ENCODE measurements at places on chromosomes 6 and 20.
A peak's percentile ranks its signal among the peaks of the same experiment; 100 is the strongest.

GRCh38 chr6:37483252-37483901 is 16.3 kb downstream of the CCDC167 start:
- no peak for DNase-seq

- DNase-seq = peak; percentile 10
Observed at GRCh38 chr20:5504061-5504739, 187.4 kb upstream of the PROKR2 start.

- no peak for DNase-seq
Observed at GRCh38 chr6:78611886-78612480, 255.4 kb upstream of the IRAK1BP1 start.

DNA sequence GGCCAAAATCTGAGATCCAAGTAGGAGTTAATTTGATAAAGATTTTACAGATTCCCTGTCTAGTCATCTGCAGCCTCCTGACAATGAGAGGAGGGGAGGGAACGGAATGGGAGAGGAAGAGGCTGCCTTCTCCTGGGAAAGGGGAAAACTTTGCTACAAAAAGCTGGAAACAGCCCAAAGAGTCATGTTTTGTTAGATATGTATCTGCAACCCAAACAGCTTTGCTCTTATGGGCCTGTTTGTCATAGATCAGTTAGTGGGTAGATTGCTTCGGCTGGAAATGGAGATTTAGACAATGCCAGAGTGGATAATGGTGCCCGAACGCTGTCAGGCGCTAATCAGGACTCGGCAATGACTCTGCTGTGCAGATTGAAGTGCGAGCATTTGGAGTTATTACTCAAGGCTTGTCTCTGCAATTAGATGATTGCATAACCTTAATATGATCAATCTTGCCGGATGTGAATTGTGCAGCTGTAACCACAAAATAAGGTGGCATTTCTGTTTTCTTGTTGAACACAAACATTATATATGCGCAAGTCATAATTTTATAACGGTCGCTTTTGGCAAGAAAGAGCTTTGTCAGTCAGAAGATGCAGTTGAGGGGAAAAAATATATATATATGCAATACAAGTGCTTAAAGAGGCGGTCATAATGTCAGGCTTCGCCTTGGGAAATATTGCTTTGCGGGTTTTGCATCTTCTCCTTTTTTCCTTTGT is 92.4 kb upstream of the MAFB start:
- no peak for DNase-seq

DNA sequence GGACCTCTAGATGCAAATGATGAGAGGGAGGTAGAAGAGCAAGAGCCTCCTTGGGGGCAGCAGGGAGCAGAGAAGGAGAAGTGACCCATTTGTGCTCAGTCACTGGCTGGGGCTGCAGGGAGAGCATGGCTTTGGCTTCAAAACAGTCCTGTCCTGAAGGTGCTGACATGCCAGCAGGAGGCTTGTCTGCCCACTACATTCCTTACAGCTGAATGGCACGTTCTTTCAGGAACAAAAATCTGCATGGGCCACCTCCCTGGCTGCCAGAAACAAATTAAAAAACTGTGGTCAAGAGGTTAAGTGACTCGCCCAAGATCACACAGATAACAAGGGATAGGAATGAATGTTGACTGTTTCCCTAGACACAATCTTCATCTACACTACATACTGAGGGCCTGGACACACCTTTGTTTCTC is 188.8 kb downstream of the HIVEP2 start:
- no peak for DNase-seq

DNA sequence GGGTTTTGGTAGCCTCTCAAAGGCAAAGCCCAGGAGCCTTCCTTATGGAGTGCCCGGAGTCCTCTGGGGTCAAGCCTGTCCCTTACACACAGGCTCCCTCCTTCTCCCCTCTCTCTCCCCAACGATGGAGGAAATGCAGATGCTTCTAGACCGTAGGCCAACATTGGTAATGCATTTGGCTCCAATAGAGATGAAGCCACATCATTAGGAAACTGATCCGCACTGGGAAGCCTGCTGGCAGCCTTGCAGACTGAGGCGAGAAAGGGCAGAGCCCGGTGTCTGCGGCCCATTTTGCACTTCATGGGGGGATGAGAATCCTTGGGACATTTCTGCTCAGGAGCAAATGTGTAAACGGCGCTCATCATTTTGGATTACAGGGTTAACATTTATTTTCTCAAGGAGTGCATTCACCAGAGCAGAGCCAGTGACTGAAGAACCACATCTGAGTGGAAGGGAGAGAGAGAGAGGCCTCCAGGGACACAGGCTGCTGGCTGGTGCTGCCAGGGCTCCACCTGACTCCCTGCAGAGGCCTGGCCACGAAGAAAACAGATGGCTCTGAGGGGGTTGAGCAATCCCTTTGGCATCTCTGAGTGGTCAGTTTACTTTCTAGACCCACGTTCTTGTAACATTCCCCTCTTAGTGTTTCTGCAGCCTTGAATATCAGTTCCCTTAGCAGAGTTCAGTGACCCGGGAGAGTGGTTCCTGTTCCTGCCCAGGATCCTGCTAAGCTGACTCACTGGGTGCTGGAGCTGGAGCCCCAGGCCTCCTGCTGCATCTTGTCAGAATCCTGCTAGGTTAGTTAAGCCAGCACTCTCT is 4.4 kb upstream of the CST3 start:
- no peak for DNase-seq

DNA sequence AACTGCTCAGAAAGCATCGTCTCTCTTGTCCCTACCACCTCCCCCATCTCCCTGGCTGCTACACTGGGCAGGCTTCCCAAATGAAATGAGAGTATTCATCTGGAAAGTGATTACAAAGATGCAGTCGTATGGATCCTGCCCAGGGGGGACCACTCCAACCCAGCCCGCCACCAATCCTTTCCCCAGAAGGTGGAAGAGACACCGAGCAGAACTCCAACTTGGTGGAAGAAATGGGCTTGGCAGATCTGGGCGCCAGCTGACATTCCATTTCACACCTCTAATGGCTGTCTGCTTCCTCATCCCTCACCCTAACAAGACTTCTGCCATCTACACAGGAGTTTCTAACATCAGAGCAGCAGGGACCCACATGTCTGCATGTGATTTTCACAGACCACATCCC is 12.7 kb downstream of the PKHD1 start:
- DNase-seq = no peak

DNA sequence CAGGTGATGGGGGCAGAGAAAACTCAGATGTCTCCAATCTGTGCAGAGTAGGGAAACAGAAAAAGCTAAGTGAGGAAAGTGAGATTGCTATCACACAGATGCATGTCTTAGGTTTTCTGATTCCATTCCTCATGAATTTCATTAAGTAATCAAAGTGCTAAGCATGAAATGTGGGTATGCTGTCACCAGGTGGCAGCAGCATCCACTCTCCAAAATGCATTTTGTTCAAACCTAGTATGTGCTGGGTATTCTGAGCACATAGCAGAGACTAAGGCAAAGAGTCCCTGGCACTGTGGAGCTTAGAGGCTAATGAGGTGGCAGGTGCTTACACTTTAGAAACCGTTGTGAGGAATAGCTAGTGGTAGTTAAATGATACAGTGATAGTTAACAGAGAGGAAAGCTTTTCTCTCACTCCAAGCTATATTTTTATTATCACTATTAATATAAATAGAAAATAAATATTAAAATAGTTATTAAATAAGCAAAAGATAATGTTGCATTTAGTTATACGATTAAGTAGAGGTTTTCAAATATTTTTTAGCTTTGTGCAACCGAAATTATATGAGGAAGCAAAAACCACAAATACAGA is 179.5 kb downstream of the CDH26 start:
- DNase-seq = no peak

DNA sequence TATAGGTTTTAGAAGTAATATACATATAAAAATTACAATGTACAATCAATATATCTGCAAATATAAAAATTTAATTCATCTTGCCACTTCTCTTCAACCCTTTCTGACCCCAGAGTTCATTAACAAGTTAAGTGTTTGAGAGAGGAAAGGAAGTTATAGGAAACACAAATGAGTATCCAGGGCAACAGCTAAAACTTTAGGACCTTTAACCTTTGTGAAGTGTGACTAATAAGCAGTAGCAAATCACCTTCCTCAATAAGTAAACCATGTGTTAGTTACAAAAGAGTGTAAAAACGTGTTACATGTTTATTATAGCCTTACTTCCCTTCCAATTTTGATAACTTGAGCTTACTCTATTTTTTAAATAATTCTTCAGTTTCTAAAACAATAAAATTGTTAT is 73.4 kb upstream of the SIM1 start:
- no peak for DNase-seq

DNA sequence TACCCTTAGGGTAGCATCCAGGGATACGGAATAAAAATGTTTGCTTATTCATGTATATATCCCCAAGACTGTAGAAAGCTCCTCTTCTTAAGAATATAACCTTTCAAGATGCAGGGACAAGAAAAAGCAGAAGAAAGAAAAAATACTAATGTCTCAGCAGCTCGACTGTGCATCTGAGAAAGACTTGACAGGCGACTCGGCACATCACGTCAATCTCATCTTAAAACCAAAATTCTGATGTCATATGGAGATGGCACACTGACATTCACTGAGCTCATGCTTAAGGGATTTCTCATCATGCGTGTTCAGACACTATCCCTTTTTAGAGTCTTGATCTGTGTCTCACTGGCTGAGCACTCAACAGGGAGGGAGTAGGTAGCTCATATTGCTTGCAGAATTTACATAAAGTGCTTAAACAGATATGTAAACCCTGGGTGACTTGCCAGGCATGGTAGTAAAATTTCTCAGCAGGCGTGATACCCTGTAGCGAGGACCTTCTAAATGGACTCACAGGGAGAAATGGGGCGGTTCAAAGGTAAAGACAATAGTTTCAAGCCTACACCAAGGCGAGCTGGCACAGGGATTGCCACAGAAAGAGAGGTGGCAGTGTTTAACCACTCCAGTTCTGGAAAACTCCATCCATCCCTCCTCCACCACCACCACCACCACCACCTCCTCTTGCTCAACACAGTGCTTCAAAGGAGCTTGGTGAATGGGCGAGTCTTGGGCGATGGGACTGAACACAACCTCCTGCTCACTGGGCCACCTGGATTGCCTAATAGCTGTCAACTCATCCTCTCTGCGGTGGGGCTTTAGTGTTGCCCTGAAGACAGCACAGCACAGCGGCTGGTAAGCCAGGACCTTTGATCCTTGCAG is 330.5 kb downstream of the TFAP2A start:
- no peak for DNase-seq

DNA sequence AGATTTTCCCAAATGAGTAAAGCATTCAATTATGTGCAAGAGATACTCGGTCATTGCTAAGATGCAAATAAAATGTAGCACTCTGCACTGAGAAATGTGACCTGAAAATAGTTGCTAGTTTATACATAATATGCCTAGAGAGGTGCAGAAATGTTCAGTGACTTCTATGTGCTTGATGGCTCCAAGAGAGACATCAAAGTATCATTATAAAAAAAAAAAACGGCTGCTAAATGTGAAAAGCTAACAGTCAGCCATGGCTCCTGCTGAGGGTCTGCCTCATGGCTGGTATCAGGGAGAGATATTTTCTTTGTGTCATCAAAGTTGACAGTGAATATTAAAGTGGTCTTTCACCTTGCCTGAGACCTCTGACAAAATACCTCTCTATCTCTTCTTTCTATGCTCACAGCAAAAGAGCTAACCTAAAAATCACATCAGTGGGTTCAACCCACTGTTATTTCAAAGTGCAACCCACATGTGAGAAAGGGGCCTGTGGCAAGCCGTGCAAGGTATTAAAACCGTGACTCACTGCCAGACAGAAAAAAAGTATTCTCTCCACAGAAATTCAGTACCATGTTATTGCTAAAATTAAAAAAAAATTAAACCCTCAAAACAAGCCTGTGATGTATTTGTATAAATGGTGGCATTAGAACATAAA is 259.0 kb downstream of the HIVEP2 start:
- DNase-seq = no peak

- no peak for DNase-seq
Observed at GRCh38 chr20:26216025-26216424, 519.4 kb upstream of the ZNF337 start.

DNA sequence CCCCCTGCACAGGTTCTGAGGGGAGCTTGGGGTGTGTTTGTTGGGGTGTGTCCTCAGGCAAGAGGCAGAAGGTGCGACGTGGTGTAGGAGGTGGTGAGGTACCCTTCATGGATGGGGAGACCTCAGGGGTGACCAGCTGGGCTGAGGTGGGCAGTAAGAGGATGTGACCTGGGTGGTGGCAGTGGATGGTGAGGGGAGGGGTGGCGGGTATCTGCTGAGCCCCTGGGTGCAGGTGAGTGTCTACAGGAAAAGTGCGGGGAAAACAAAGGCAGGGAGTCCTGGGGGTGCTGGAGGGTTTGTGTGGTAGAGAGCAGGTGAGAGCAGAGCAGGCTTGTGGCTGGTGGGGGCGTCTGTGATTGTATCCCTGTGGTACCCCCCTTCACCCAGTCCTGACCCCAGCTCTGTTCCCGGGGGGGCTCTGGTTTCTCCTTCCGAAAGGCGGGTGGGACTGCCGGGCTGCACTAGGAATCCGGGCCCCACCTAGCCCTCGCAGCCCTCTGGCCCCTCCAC is 631 bp downstream of the RAET1L start:
- no peak for DNase-seq

- DNase-seq = no peak
Observed at GRCh38 chr6:82385961-82386360, 22.3 kb downstream of the TPBG start.

Data from memory B cell (primary cell).